NCI-H1694 (cell line): ENCODE measurements at places on chromosomes 3 and 15.
A peak's percentile ranks its signal among the peaks of the same experiment; 100 is the strongest.

DNA sequence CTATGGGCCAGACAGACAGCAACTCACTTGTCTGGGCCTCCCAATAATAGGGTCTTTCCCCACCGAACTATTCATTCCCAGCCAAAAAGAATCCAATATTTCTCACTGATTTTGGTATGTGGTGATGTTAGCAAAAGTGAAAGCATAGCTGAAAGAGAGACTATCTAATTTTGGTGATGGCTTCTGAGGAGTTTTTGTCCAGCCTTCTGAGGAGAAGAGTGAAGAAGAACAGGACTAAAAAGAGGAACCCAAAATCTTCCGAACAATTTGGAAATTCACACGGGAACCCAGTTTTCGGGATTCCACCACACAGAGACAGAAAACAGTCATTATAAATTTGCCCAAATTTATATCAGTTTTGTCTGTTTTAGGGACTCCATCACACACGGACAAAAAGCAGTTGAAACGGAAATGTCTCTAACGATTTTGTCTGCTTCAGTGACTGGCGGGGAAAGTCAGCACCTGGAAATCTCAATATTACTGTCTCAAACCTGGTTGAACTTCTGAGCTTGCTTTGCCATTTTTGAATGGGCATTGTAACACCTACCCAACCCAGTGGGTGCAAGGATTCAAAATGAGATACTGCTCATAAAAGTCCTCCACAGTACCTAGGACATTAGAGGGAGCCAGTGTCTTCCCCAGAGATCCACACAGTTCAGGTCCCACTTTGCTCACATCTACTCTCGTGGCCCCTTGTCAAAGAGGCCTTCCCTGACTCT, 9.1 kb downstream of the CD80 start:
- DNase-seq, result no peak

GRCh38 chr3:156536524-156537316, 18.2 kb downstream of the SSR3 start:
- no peak for DNase-seq

DNA sequence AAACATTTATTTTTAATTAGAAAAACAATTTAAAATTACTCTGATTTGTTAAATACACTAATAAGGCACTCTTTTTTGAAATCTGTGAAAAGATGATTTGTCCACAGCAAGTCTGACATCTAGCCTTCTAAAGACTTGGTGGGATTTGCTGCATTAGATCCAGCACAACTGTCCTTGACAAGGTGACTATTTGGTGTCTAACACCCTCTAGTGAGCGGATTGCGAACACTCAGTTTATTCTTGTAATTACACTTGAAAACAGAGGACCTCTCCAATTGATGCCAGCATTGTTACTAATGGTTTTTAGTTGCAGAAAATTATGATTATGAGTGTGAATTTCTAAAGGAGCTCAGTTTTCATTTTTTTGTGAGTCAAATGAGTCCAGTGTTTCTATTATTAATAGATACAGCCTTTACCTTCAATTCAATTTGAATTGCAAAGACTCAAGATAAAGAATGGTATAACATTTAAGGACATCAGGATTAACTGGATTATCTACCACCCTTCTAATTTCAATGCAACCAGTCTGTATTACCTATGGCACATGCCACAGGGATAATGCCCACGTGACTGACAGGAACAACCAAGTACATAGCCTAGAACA, 29.7 kb upstream of the STRIT1 start:
- peak; percentile 84 for DNase-seq

DNA sequence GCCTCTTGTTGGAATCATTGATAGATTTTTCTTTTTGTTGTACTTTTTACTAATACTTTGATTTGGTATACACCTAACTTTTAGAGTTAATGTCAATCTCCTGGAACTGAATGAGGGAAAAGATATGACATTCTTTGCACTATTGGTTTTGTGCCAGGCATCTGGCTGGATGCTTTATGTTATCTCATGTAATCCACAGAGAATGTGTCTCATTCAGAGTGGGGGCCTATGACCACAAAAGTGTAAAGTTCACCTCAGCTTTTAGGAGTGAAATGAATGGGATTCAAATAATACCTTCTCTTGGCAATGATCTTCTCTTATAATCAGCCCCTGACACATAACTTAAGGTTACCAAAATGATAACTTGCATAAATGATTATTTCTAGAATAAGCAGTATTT, 329.1 kb upstream of the ROPN1 start:
- no peak for DNase-seq

GRCh38 chr3:170524073-170524472, 61.8 kb downstream of the SLC7A14 start:
- peak; percentile 79 for DNase-seq

GRCh38 chr15:83170474-83171165, 37.0 kb downstream of the HDGFL3 start:
- no peak for DNase-seq

GRCh38 chr3:6512172-6512800, 348.6 kb upstream of the GRM7 start:
- no peak for DNase-seq

DNA sequence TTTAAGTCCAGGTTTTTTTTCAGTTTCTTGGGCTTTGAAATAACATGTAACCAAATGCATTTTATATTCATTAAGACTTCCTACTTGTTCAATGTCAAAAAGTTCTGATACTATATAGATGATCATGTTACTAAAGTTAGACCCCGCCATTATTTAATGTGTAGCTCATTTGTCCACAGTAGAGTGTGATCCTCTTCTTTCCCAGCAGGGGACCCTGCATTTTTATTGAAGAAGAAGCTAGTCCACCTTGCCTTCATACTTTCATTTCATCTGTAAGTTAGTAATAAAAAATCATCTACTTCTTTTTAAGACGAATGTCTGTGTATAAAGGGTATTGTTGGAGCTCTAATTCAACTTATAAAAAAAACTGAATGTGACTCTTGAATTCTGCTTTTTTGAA, 404.6 kb downstream of the SI start:
- DNase-seq, result no peak

DNA sequence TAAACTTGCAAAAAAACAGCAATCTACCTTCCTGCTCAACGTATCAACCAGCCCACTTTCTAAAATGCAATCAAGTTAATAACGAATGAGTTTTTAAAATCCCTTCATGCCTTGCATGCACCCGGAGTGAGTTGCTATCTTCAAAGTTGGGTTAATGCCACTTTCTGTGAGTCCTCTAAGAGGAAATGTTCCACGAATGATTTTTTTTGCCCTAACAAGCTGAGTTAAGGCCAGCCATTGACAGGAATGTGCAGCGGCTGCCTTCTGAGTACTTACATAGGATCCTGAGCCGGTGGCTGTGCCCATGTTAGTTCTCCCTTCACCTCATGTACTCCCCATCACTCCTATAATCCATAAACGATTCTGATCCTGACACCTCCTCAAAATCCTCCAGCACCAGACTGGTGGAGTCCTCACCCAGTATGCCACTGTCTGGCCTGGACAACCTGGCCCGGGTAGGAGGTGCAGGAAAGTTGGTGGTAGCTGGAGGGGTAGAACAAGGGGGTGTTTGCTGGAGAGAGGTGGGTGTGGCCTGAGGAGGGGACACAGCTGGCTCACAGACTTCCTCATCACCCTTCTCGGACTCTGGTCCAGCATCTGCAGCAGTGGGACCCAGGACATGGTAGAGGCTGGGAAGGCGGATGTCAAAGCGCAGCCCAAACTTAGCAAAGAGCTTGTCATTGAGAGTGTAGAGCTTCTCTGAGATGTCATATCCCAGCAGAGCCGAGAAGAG, 12.4 kb downstream of the POPDC2 start:
- DNase-seq, result no peak

GRCh38 chr3:26202169-26202568, 412.3 kb downstream of the OXSM start:
- no peak for DNase-seq

GRCh38 chr15:80265021-80265420, 13.0 kb upstream of the CTXND1 start:
- no peak for DNase-seq

GRCh38 chr3:70085613-70086012, 86.1 kb downstream of the SAMMSON start:
- no peak for DNase-seq

GRCh38 chr3:36227980-36228379, 152.3 kb upstream of the STAC start:
- DNase-seq, result no peak

DNA sequence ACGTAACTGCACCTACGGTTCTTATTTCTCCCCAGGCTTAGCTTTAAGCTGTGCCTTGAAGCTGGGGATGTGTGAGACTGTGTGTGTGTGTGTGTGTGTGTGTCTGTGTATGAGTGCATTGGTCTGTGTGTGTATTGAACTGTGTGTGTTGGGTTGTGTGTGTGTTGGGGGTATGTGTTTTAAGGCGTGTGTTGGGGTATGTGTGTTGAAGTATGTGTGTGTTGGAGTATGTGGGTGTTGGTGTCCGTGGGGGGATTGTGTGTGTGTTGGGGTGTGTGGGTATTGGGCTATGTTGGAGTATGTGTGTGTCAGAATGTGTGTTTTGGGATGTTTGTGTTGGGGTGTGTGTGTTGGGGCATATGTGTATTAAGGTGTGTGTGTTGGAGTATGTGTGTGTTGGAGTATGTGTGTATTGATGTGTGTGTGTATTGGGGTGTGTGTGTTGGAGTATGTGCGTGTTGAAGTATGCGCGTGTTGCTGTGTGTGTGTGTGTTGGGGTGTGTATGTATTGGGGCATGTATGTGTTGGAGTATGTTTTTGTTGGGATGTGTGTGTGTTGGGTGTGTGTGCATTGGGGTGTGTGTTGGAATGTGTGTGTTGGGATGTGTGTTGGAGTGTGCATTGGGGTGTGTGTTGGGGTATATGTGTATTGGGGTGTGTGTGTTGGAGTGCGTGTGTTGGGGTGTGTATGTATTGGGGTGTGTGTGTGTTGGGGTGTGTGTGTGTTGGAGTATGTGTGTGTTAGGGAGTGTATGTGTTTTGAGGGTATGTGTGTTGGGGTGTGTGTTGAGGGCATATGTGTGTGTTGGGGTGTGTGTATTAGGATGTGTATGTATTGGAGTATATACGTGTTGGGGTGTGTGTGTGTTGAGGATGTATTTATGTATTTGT, 76.4 kb downstream of the LSM3 start:
- no peak for DNase-seq

- no peak for DNase-seq
These were observed 31.6 kb downstream of the LRIG1 start for GRCh38 chr3:66469220-66469640.

GRCh38 chr3:114179575-114179974, 723 bp upstream of the DRD3 start:
- DNase-seq, result peak; percentile 24

- no peak for DNase-seq
These were observed 71.7 kb downstream of the ANKRD28 start for GRCh38 chr3:15726043-15726442.

GRCh38 chr3:107975529-107976201, 115.2 kb downstream of the CD47 start:
- no peak for DNase-seq

DNA sequence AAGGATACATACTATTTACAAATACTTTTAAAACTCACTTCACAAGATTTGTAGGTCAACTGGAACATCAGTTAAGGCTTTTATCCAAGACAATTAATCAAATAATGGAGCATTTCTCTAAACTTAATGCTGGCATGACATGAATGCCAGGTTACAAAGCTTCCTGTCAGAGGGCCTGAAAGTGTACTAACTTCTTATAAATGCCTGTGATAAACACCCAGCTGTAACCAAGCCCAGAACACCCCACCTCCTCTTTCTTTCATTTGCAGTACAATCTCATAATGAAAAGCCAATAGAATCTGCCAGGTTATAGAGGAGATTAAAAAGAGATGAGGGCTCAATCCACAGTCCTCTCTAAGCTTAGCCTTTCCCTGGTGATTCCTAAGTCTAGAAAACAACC, 214.4 kb downstream of the OSBPL10 start:
- DNase-seq, result no peak

GRCh38 chr15:92886815-92887214, 13.3 kb upstream of the CHD2 start:
- DNase-seq, result no peak

- no peak for DNase-seq
These were observed 651.4 kb downstream of the OTOL1 start for GRCh38 chr3:162147996-162148395.

- DNase-seq, result no peak
These were observed 440.1 kb upstream of the ARHGEF26 start for GRCh38 chr3:153681057-153681456.

DNA sequence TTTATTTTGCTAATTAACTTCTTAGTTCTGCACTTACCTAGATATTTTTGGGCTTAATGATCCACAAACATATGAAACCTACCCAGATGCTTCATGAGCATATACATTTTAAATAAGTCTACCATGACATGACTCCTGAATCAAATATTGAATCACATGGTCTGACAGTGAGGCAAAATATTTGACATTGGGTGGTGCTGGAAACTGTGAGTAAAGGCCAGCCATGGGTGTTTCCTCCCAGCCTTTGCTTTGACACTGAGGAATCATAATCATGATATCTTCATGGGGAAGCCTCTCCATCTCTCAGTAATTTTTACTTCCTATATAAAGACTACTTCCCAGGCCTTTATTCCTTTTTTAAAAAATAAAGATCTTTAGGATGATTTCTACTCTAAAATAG, 22.8 kb upstream of the SSR3 start:
- DNase-seq, result no peak

- no peak for DNase-seq
These were observed 358.1 kb downstream of the NSUN3 start for GRCh38 chr3:94420931-94421330.

DNA sequence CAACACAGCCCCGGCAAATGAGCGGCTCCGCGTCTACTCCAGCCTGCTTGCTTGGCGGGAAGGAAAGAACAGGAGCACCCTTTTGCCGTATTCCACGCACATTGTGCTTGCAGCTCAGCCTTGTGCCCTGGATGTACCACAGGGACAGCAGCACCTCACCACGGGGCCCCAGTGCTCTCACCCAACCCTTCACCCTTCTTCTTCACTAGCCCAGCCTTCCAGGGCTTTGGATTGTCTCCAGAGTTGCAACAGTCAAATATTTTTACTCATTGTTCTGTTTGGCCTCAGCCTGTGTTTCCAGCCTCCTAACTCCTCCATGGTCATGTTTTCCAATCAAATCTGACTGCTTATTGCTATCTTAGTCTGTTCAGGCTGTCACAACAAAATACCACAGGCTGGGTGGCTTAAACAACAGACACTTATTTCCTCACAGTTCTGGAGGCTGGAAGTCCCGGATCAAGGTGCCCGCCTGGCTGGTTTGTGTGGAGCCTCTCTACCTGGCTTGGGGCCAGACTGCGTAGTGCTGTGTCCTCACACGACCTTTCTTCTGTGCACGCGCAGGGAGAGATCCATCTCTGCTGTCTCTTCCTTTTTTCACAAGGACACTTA, 79.2 kb upstream of the ABHD17C start:
- peak; percentile 78 for DNase-seq

GRCh38 chr3:30760737-30761136, 133.7 kb downstream of the GADL1 start:
- no peak for DNase-seq
